A549 treated with CpdA at 1 μM for 4 hours (cell line): ENCODE measurements at places on chromosomes 11 and 22. TPM values are rescaled to one million over a fixed set of nuclear protein-coding genes. Genes with fewer than 3 reads are reported as not detected.

The MRGPRE gene
- 0.15 to 0.19 TPM in 2 of 5 replicates, not detected in the others for total RNA-seq

The KRTAP5-9 gene
- total RNA-seq: 0.05 to 0.12 TPM in 2 of 5 replicates, not detected in the others

The MIAT gene
- 0.27 to 1.0 TPM (median 0.40 TPM) in 5 replicates for total RNA-seq

The OR8D1 gene
- not detected in 5 replicates for total RNA-seq

The UPB1 gene
- total RNA-seq: not detected in 5 replicates

The OR51T1 gene
- total RNA-seq: not detected in 5 replicates
